Hindlimb muscle (tissue), 1 donor: ENCODE measurements at places on chromosomes 12 and 14. TPM values are rescaled to one million over a fixed set of nuclear protein-coding genes. Genes with fewer than 3 reads are reported as not detected.

The PDZRN4 gene
- polyA plus RNA-seq: 1.8 TPM

The MYRFL gene
- polyA plus RNA-seq: 0.22 TPM

The SOAT2 gene
- 0.10 TPM for polyA plus RNA-seq

The TMEM121 gene
- polyA plus RNA-seq: 2.9 TPM

The BICDL1 gene
- 3.6 TPM for polyA plus RNA-seq

The PLEKHD1 gene
- 0.62 TPM for polyA plus RNA-seq

The TRHDE gene
- 0.40 TPM for polyA plus RNA-seq

The WNT1 gene
- polyA plus RNA-seq: not detected

The KLRC2 gene
- polyA plus RNA-seq: not detected

The OR6C70 gene
- polyA plus RNA-seq: not detected

The PAPLN gene
- polyA plus RNA-seq: 2.4 TPM

The BMP4 gene
- polyA plus RNA-seq: 13.7 TPM

- no peak for DNase-seq
Observed at GRCh38 chr14:62885451-62885850, 159.8 kb downstream of the KCNH5 start.

GRCh38 chr12:53722450-53723041 is 4.7 kb downstream of the CALCOCO1 start:
- DNase-seq: no peak

DNA sequence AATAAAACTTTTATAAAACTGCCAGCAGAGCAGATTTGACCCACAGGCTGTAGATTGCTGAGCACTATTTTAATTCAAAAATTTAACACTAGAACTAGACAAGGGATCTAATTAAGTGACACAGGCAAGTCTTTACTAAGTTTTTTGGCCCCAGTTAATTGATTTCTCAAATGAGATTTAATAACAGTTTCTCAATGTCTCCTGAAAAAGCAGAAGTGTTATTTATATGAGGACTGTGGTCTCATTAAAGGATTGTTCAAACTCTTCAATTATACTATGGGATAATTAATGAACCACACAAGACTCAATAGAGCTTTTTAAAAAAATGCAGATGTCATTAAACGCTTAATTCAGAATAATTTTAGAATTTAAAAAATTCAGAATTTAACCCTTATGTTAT is 1.9 kb downstream of the HEATR5A start:
- no peak for DNase-seq

DNA sequence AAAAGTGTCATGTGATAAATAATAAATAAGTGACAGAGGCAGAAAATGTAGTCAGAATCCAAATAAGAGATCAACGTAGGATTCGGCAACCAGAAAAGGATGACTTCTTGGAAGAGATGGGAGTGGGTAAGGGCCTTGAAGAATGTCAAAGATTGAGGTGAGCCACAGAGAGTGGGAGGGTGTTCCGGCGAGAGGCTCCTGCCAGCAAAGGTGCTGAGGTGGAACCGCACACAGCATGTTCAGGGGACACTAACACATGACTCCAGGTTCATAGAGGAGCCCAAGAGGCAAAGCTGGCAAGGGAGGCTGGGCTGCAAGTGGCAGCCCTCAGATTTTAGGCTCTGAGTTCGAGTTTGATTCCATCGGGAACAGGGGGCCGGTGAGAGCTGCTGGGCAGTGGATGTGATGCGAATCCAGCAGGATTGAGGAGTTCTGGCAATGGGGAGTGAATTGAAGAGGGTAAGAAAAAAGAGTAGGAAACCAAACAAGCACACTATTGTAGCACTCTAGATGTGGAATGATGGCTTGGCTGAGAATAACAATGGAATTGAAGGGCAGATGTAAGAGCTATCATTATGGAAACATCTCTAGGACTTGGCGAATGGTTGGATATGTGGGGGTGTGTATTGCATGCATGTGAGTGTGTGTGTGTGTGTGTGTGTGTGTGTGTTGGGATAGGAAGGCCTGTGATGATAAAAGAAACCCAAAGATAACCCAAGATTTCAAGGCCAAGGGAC is 36.5 kb downstream of the LRRC74A start:
- DNase-seq: no peak

DNA sequence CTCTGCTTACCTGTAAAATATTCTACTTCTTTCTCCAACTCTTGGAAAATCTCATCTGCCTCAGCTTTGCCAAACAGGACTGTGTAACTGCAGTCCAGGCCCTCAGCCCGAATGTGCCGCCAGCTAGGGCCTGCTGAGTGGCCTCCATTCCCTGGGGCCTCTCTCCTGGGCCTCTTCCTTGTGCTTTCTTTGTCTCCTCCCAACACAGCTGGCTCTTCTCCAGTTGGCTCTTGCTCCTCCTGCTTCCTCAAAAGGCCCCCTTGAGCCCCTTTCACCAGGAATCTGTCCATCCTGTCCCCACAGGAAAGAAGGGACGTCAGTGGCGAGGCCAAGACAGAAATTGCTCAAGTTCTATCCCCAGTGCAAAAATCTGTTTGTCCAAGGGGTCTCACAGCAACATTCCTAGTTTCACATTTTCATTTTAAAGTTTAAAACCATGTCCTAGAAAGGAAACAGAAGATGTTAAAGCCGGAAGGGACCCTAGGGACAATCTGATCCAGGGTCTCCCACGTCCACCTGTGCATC is 713 bp downstream of the ALKBH2 start:
- DNase-seq: no peak

- DNase-seq: no peak
Observed at GRCh38 chr14:58129208-58129607, 22.8 kb downstream of the ARMH4 start.

DNA sequence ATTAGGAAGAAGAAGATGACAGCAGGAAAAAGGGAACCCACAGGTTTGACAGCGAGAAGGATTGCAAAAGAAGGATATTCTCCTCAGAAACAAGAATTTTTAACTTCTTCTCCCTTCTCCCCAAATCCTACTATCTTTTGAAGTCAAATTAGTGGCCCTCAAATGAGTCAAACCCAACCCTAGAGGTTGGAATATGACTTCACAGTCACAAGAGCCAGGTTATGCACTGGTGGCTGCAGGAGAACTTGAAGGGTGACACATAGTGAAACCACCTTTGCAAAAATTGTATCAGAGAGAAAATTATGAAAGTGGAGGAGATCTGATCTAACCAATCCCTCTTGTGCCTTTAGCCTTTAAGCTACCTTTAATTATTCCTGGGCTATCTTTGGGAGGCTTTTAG is 386.2 kb upstream of the CCDC196 start:
- no peak for DNase-seq

DNA sequence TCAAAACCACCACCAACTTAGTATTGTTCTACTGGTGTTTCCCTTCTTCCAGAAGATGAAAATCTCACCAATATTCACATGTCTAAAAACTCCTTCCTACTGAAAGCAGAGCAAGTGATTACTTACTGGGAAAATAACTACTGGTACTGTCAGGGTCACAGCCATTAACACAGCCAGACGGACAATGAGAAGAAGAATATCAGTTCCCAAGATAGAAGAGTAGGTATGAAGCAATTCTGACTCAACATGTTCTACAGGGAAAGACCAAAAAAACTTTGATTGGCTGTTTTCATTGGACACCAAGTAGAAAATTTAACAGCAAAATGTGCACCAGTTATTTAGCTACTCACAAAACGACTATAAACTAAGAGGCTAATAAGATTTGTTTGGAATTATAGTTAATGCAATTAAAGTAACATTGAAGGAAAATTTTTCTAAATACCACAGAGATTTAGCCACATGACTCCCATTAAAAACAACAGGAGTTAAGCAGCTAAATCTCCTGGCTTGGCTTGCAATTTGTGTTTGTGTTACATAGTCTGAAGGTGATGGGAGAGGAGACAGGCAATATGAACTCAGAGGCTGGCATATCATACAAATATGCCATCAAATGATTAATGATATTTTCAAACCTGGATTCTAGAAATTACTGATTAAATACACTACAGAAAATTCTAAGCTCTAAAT is 9.5 kb downstream of the SLC38A2 start:
- DNase-seq: no peak

DNA sequence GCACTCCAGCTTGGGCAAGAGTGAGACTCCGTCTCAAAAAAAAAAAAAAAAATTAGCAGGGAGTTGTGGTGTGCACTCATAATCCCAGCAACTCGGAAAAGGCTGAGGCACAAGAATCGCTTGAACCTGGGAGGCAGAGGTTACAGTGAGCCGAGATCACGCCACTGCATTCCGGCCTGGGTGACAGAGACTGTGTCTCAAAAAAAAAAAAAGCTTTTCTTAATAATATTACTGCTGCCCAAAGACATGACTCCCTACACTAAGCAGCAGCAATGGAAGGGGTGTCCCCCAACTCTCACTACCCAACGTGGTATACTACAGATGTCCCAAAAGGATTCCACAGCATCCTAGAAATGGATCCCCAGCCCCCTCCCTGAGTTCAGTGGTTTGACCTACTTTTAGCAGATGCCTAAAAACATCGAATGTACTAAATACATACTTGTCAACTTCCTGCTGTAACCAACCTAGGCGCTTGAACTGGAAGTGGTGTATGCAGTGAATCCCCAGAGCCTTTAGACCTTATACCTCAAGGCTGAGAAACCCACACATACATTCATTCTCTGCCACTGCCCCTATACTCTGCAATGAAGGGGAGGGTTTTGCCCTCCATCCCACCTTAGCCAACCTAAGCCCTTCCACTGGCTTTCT is 8.5 kb upstream of the FKBP11 start:
- no peak for DNase-seq

GRCh38 chr12:82089369-82090121 is 268.6 kb downstream of the CCDC59 start:
- no peak for DNase-seq

DNA sequence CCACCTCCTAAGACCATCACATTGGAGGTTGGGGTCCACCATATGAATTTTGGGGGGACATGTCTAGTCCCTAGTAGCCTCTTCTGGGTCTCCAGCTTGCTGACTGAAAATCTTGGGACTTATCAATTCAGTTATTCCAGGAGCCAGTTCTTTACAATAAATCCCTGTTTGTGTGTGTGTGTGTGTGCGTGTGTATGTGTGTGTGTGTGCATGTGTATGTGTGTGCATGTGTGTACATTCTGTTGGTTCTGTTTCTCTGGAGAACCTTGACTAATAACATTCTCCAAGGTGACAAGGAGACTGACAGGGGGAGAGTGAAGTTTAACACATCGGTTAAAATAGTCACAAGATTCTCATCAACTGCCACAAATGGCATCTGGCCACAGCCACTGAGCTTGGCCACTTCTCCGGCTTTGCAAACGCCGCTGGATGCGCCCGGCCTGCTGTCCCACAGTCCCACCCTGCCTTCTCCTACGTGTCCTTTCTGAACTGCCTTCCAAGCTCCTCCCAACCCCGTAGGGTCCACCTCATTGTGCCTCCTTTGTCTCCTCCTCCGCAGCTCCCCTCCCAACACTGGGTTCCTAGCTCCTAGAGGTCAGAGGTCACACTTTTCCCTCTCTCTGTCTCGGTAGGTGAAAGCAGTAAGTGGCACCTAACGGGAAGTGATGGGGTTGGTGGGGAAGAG is 88.1 kb upstream of the DIO3 start:
- no peak for DNase-seq

DNA sequence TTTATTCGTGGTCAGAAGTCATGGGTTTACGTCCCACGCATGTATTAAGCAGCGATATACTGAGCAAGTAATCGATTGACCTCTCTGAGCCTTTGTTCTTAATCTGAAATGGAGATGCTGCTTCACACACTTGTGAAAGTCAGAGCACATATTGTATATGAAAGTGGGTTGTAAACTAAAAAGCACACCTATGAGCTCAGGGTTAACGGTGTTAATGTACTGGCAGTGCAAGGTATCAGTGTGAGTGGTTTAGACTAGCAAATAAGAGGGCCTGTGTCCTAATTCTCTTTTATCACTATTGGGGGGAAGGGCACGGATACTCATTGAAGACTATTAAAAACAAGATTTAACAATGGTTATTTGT is 676 bp downstream of the MRPL42 start:
- DNase-seq: no peak

- no peak for DNase-seq
Observed at GRCh38 chr12:104167519-104168458, 29.8 kb upstream of the NFYB start.

GRCh38 chr12:119592232-119592631 is 1.3 kb upstream of the TMEM233 start:
- DNase-seq: no peak

- no peak for DNase-seq
Observed at GRCh38 chr12:104339663-104340062, 36.1 kb downstream of the EID3 start.

- no peak for DNase-seq
Observed at GRCh38 chr14:63777024-63777423, 49.2 kb upstream of the SGPP1 start.

- no peak for DNase-seq
Observed at GRCh38 chr12:51669996-51670395, 79.0 kb downstream of the SCN8A start.

GRCh38 chr12:12379831-12380730 is 23.2 kb downstream of the BORCS5 start:
- DNase-seq: no peak

DNA sequence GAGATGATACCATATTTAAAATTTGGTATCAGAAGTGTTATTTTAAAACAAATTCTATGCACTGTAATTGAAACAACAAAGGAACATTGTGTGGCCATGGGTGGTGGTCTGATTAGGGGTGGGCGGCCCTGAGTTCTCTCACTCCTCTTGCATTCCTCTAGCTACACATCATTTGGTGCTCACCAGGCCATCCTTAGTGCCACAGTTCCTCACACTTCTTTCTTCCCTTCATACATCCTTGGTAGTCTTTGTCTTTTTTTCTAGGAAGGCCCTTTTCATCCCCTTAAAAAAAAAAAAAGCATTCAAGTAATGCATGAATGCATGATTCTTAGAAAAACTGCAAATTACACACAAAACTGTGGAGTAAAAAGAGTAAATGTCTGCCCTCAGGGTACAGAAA is 2.4 kb upstream of the MANSC4 start:
- DNase-seq: no peak
